ENCODE measurements at places on chromosomes 12 and 14.

DNA sequence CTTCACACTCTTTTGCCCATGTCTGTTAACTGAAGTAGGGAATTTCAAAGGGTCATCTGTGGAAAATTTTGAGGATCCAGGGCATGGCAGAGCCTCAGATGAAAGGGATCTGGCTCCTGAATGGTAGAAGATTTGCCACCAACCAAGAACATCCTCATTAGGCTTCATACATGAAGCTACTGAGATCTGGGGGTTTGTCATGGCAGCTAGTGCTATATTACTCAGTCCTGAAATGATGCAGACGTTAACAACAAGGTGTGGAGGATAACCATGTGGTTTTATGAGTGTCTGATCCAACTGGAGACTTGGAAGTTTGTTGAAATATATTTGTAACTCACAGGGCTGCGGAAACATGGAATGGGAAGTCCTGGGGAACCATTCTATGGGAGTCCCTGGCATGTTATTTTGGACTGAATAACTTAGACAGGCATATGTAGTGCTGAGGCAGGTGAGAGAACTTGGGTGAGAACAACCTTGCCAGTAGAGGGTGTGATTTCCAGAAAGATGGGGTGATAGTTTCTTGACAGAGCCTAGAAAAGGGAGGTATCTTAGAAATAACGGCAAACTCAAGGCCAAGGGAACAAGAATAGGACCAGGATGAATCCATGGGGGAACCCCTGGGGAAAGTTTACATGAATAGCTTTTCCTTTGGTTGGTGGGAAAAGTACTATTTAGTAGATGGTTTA, 42.0 kb upstream of the C12orf75 start:
- DNase-seq: no peak

DNA sequence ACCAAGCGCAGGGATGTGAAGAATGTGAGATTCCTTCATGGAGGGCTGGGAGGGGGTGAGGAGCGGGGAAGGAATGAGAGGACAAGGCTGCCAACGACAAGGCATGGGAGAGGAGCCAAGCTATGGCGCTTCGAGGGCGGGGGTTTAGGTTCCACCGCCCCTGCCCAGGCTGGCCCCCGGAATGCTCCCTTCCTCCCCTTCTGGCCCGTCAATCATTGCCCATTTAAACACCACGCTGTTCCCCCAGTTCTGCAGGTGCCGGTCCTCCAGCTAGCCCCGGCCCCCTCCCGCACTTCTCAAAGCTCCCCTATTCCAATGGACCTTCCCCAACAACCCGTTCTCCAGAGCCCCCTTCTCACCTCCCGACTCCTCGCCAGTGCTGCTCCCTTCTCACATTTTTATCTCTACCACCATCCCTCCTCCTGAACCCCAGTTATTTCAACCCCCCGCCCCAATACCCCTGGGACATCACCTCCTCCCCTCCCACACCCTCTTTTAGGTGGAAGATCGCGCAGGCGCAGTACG, 428 bp downstream of the RNF41 start:
- DNase-seq: no peak

DNA sequence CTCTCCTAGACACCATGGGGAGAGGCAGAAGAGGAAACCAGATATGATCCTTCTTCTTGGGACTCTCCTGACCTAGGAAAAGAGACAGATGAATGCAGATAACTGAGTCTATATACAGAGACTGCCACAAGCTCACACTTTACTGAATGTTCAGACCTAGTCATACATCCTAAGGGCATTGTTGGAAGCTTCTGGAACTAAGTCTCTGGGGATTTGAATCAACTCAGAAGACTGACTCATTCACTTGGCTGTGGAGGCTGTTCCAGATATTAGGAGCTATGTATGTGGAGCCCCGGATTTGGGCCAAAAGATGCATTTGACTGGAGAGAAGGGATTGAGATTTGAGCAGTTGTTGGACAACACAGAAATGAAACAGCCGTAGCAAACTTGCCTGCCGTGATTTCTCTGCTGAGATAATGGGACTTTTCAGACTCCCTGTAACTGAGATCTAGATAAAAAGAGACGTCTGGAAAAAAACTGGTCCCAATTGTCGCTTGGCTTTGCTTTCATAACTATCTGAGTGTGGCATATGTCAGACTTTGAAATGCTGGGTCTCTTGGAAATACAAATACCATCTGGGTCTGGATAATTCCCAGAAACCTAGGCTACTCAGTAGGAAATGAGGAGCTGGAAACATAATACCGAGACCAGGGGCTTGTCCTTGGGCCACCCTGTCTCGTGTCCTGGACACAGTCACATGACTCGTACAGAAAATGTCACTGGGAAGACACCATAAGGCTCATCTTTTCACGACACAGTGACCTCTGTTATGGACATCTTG, 396.8 kb downstream of the NUAK1 start:
- DNase-seq: no peak

DNA sequence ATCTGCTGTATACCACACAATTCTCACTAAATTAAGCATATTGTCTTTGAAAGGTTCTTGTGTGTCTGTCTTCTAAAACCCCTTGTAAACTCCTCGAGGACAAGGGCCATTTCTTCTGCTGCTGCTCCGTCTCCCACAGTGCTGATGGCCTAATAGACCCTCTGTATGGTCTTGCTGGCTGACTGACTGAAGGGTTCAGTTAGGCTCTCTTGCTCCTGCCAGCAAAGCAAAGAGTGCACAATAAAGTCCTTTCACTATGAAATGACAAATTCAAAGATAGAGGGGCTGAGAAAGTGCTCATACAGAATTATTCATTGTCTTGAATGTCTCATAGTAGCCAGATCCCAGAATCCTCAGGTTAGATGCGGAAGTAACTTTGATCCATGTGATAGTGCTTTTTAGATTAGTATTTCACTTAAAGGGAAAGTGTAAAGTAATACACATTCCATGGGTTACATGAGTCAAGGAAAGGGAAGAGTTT, 14.2 kb upstream of the RIOX1 start:
- no peak for DNase-seq

GRCh38 chr12:109307051-109307450, 2.0 kb downstream of the FOXN4 start:
- no peak for DNase-seq

DNA sequence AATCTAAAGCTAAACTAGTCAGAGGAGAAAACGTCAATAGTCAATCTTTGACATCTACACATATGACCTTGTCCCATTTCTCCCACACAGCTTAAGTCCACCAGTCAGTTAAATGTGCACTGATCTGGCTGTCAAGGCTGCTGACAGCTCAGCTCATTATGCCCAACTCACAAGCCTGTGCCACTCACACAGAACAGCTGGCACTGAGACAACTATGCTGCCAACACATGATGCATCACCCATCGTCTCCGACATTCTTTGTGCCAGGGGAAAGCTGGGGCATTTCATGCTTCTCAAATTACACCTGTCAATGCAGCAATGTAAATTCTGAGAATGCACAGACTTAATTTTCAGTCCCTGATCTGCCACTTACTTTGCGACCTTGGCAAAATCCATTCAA, 25.3 kb downstream of the GNS start:
- DNase-seq: no peak

DNA sequence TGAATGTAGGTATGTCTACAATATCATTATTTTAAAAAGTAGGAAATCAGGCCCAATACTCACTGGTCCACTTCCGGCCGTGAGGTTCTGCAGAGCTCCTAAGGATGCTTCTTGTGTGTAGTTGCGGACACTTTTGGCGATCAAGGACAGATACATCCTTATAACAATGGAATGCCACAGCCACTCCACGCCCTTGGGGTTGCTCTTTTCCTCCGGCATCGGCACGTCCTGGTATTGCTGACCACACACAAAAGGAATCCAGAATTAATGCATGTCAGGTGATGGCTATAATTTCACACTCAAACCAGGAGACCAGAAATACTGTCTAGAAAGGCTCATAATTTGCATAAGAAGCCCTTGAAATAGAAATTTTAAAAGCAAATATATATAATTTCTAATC, 65.6 kb upstream of the YARS2 start:
- DNase-seq: no peak

- no peak for DNase-seq
Observed at GRCh38 chr12:87660291-87660690, 368.9 kb downstream of the C12orf50 start.

DNA sequence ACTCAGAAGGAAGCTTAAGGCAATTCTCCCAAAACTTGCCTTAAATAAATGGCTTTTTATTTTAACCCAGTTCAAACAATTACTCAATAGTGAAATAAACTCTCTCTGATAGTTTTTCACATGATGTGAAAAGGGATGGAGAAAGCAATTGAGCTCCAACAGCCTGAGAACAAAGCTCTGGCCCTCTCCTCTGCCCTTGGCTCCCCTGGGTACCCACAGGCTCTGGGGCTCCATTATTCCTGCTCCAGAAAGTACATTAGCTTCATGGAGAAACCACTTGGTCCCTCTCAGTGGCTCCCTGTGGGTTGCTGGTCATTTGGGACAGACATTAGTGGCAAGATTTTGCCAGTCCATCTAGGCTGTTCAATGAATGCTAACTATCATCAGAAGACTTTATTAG, 242.8 kb downstream of the ATP23 start:
- DNase-seq: no peak

DNA sequence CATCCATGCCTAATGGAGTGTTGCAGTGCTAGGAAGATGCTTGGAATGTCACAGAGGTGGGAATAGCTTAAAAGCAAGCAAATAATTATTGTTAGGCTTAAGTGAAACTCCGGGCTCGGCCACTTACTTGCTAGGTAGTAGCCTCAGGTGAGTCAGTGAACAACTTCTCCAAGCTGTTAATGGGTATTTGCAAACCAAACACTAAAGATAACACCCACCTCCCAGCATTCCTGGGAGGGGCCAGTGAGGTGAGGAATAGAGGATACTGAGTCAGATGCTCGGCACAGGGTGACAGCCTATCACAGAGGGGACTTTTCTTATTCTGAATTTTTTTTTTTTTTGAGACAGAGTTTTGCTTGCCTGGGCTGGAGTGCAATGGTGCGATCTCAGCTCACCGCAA, 151.2 kb upstream of the RFLNA start:
- no peak for DNase-seq

DNA sequence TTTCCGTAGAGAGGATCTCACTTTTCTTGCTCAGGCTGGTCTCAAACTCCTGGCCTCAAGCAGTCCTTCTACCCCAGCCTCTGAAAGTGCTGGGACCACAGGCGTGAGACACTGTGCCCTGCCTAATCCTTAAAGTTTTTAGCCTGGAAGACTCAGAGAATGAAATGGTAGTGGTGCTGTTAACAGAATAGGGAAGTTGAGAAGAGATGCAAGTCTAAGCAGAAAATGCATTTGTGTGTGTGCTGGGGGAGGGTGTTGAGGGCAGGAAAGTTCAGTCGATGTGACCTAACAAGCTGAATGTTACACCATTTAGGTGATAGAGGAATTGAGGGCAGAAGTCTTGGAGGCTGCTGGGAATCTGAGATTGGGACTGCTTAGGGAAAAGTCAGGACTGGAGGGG, 6.9 kb upstream of the TUBA1A start:
- DNase-seq: no peak

- DNase-seq: no peak
Observed at GRCh38 chr12:3213188-3213587, 136.0 kb downstream of the TSPAN9 start.

DNA sequence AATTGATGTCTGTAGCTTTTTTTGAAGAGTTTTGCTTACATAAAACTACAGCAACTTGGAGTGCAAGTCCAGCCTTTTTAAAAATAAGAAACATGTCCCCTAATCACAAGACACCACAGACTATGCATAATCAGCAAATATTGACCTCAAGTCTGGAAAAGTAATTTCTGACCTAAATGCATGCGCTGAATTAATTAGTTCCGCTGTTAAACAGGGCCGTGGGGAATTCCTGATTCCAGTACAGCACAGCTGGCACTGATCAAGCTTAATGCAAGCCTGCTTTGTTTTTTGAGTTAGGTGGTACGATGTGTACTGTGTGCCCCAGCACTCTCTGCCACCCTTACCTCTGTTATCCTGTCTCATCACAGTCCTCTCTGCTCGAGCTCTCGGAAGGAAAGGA, 9.2 kb downstream of the MLH3 start:
- DNase-seq: no peak

- DNase-seq: peak; percentile 21
Observed at GRCh38 chr12:49059299-49060171, 1.1 kb downstream of the KMT2D start.

DNA sequence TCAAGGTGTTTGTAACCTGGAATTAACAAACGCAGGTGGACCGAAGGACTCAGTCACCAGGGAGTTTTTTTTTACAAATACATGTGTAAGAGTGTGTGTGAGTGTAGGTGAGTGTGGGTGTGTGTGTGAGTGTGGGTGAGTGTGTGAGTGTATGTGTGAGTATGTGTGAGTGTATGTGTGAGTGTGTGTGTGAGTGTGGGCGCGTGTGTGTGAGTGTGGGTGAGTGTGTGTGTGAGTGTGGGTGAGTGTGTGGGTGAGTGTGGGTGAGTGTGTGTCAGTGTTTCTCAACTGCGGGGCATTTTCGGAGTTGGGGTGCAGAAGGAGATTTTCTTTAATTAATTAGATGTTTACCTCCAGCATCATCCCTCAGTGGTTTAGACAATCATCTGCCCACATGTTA, 1178.8 kb downstream of the VRK1 start:
- DNase-seq: peak; percentile 50

- DNase-seq: no peak
Observed at GRCh38 chr14:59360923-59361794, 104.0 kb downstream of the GPR135 start.

DNA sequence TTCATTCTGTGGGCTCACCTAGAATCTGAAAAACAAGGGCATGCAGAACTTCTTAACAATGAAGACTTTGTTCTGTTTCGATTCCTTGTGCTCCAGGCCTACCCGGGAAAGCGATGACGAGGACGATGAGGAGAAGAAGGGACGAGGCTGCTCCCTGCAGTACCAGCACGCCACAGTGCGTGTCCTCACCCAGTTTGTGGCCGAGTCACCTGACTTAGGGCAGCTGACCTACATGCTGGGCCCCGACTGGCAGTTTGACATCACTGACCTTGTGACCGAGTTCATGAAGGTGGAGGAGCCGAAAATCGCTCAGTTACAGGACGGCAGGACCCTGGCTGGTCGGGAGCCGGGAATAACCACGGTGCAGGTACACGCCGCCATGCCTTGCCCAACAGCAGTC, 585.4 kb downstream of the AACS start:
- no peak for DNase-seq

GRCh38 chr12:106758349-106759110, 16.0 kb upstream of the RIC8B start:
- no peak for DNase-seq

DNA sequence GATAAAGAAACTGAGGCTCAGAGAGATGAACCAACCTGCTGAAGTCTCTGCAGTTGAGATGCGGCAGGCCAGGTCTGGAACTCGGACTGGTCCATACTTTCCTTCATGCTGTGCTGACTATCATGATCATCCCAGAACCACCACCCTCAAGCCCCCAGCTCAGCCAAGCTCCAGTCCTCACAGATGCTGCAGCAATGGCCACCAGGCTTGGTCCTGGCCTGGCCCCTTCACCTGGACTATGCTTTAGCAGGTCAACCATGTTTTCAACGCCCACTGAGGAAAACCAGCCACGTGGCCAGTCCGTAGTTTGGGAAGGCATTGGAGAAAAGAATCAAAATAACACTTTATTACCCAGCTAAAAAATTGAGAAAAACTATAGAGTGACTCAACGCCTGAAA, 1.4 kb downstream of the GPR68 start:
- no peak for DNase-seq

GRCh38 chr12:91230841-91231240, 48.2 kb upstream of the DCN start:
- no peak for DNase-seq

Data from CD4-positive, alpha-beta T cell (primary cell).